ENCODE measurements at places on chromosomes 4 and X.

DNA sequence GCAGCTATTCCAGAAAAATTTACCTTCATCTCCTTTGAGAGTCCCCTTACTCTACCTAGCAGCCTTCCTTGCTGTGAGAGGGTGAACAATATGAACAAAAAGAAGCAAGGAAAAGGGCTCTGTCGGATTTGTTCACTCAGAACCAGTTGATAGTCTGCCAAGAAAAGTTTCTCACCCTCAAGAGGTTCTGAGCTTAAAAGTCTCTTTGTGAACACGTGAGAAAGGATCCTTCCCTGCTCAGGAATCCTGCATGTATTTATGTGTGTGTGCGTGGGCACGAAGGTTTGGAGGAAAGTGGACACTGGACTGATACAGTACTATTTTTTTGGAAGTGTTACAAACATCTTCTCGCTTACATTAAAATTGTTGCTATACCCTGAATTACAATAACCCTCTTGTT, 178.6 kb upstream of the JADE1 start:
- DNase-seq: no peak

GRCh38 chr4:1693131-1693896, 9.2 kb upstream of the FAM53A start:
- DNase-seq: peak; percentile 52

DNA sequence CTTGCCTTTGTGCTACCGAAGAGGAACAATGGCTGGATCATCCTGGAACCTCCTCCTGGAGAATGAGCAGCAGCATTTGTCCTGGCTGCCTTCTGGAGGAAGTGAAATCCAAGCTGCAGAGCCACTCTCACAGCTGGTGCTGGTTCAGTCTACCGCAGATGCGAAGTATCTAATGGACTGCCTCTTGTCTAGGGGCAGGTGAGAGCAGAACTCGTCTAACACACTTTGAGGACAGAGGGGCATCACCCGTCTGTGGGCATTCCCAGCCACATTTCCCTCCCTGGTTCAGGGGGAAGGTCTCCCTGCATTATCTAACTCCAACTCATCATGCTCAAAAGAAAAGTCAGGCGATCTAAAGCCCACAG, 338.2 kb upstream of the GATB start:
- DNase-seq: no peak

GRCh38 chrX:106931831-106932491, 11.8 kb downstream of the CLDN2 start:
- DNase-seq: no peak

DNA sequence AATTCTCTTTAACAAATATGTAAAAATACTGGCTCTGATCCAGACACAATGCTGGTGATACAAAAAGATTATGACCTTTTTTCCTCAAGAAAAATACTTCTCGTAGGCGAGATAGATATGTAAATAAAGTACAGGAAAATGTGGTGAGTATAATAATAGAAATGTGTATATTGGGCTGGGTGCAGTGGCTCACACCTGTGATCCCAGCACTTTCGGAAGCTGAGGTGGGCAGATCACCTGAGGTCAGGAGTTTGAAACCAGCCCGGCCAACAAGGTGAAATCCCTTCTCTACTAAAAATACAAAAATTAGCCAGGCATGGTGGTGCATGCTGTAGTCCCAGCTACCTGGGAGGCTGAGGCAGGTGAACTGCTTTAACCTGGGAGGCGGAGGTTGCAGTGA, 55.0 kb downstream of the MRPL1 start:
- DNase-seq: no peak

Data from mucosa of gallbladder (tissue), 1 donor.